T-helper 9 cell (primary cell): ENCODE measurements at places on chromosomes 2 and 18.

GRCh38 chr2:41878716-41879234 is 169.0 kb upstream of the PKDCC start:
- DNase-seq, result no peak

- DNase-seq, result no peak
Measured at GRCh38 chr2:203543898-203544328, 8.8 kb upstream of the RAPH1 start.

DNA sequence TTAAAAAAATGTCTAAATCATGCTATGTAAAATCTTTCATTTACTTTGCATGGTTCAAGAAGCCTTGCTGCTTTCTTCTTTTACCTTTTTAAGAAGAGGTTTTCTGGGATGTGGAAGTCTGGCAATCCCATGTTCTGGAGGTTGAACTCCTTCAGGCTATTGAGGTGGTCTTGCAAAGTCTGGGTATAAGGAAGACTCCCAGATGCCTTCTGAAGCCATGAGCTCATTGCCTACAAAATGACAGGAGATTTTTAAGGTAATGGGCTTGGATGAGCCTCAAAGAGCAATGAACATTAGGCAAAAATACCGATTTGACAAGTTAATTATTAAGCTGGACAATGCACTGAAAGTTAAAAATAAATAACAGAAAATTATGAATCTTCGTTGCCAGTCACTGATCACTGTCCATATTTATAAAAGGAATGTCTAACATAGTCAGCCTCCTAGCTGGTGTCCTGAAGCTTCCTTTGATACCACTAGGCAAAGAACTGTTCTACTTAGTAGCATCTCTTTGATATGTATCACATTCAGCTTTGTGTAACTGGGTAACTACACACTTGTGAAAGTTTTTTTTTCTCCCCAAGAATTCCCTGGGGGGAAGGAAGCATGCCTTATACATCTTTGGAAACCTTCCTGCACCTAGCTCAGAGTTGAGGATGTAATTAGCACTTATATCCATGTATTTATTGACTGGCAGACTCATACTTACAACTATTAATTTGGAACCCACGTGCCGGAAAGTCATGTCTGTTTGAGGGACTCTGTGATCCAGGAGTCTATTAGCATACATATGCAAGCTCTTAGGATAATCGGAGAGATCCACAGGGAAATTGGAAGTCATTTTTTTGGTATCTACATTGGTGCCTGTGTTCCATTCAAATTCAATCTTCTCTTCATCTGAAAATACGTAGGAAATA is 29.3 kb downstream of the APOB start:
- DNase-seq, result no peak

DNA sequence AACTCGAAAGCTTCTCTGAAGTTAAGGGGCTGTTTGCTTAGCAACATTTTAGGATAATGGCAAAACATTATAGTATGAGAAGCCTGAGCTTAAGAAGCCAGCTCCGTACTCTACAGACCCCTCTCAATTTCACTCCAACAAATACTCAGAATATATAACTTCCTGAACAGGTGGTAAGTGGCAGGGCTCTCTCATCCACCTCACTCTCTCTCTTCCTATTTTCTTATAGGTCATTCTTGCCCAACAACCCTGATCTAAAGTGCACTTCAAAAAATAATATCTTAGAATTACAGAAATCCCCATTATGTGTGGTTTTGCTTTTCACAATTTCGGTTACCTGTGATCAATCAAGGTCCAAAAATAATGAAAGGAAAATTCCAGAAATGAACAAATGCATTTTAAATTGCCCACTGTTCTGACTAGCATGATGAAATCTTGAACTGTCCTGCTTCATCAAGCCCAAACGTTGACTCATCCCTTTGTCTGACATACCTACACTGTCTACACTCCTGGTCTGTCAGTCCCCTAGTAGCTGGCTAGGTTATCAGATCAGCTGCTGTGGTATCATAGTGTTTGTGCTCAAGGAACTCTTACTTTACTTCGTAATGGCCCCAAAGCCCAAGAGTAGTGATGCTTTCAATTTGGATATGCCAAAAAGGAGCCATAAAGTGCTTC is 122.8 kb upstream of the COL5A2 start:
- no peak for DNase-seq

DNA sequence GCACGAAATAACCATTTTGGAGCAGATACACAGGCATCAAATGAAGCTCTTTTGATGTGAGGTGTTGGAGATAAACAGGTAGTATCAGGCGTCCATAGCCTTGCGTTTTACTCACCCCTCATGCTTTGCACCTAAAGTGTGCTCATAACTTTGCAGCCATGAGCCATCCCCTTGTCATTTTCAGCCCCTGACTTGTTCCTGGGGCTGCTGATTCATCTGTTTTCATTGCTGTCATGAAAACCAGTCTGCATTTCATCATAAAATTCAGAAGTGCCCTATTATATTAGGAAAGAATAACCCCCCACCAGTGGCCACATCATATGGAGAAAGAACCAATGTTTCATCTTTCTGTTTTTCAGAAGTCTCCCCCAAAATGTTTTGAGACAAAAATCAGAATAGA is 329.7 kb upstream of the NRP2 start:
- DNase-seq, result no peak

GRCh38 chr2:138060301-138060635 is 96.0 kb downstream of the HNMT start:
- no peak for DNase-seq

DNA sequence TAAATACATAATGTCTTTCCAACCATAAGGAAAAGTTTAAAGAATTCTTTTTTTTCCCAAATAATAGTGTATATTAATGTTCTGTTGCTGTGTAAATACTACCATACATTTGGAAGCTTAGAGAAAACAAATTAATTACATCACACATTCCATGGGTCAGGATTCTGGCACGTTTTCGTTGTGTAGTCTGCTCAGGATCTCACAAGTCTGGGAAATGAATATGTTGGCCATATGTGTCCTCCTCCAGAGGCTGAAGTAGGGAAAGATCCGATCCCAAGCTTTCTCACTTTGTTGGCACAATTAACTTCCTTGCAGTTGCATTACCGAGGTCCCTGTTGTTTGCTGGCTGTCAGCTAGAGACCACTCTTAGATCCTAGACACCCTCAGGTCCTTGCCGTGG is 83.9 kb downstream of the RPRM start:
- DNase-seq, result no peak

DNA sequence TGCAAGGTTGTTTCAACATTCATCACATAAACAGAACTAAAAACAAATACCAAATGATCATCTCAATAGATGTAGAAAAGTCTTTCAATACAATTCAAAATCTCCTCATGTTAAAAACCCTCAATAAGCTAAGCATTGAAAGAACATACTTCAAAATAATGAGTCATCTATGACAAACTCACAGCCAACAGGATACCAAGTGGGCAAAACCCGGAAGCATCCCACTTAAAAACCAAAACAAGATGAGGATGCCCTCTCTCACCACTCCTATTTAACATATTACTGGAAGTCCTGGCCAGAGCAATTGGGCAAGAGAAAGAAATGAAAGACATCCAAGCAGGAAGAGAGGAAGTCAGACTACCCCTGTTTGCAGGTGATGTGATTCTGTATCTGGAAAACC is 992.2 kb upstream of the PIK3C3 start:
- DNase-seq, result no peak

DNA sequence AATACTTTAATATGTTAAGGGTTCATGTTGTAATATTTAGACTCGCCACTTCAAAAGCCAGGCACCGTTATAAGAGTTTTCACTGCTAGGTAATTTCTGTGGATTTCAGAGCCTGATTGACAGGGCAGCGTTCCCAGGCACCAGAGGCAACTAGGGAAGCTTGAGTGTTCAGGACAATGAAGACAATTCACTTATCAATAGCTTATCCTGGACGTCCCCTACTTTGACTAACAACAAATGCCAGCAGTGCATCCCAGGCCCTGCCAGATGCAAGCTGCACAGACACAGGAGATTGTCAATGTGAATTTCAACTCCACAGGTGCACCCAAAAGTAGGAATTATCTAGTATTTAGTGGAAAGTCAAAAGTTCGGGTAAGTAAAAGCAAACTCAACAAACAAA is 179.3 kb upstream of the GYPC start:
- DNase-seq, result no peak

DNA sequence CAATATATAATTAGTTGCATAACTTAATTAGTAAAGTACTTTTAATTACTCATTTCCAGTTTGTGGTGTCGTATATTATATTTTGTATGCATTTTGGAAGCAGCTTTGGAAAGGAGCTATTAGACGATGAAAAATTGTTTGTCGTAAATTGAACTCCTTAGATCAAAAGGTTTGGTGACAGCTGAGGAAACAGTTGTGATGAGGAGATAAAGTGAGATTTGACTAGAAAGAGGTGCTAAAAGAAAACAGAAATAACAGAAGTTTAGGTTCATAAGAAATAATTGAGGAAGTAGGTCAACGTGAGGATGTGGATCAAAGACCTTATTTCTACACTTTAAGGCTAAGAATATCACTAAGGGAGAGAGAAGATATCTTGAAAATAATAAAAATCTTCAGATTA is 141.9 kb upstream of the NETO1 start:
- no peak for DNase-seq
